ENCODE measurements at places on chromosomes 2 and 18. TPM values are rescaled to one million over a fixed set of nuclear protein-coding genes. Genes with fewer than 3 reads are reported as not detected.

DNA sequence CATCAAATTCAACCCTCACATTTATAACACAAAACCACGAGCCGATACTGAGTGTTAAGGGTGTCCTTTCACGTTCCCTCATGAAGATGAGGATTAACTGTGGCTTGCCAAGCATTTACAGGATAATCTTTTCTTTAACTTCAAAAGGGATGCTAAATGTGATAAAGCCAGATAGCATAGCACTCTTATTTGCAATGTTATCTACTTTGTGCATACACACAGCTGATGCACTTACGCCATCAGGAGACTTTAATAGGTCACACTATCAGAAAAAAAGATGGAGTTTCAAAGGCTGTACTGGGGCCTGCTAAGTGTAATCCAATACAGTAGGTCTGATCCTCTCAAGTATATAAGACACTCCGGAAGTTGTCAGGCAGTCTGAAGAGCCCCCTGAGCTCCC lies 572.7 kb downstream of the PIK3C3 start:
- no peak for DNase-seq

GRCh38 chr2:201135386-201135785 lies 19.4 kb downstream of the CFLAR start:
- DNase-seq = no peak

DNA sequence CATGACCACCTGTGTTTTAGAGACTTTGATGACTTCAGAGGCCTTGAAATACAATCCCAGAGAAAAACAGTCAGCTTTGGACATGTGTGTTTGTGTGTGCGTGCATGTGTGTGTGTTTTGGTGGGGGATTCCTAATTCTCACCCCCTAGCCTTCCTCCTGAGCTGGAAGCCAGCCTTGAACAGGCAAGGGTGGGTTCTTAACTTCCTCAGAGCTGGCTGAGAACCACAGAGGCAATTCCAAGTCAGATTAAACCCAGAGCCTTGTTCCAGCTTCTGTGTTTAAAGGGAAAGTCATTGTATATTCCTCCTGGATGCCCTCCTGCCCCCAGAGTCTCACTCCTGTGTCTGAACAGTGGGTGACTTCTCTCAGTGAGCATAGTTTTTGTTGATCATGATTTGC lies 45.2 kb upstream of the MGAT4A start:
- DNase-seq = no peak

OSBPL6 gene
- total RNA-seq = 2.1 TPM

- DNase-seq = no peak
Measured at GRCh38 chr2:101114815-101115214, 36.4 kb downstream of the TBC1D8 start.

IL1R1 gene
- total RNA-seq = 110 TPM

SERPINB3 gene
- total RNA-seq = not detected

DNA sequence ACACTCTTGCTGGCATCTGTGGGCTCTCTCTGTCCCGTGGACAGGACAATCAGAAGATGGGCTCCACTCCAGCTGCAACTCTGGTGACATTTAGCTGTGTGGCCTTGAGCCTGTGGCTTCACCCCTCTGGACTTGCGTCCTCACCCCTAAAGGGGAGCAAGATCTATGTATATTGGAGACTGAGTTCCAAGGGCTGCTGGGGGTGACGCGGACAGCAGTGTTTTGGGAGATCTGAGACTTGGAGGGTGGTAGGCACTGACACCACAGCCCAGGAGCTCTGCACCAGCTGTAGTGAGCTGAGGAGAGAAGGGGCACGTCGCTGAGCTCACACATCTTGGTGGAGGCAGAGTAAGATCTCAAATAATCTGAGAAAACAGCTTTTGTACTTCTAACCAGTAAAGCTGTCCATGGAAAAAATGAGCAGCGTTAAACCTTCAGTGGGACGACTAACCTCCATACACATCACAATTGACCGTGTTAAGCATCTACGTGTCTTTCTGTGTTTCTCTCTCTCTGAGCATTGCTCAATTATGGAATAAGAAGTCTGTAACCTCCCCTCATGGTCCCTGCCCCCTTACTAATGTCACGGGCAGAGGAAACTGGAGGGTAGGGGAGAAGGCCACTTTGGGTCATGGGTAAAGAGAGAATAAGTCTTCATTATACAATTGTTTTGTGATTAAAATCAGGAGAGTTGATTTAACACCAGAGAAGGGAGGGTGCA lies 85.8 kb downstream of the SH3RF3 start:
- DNase-seq = no peak

CLEC4F gene
- not detected for total RNA-seq

DNA sequence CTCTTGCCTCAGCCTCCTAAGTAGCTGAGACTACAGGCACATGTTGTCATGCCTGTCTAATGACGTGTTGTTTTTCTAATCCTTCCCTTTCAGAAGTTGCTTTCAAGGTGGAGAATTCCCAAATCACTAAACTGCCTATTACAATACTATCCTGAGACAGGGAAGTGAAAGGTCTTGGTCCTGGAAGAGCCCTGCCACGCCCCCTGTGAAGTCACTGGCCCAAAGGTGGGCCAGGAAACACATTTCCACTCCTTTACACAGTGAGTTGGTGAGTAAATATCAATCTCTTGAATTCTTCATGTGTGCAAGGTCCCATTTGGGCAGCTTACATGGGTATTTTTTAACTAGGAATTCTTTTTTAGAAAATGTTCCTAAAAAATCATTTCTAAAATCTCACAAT lies 150.1 kb downstream of the THADA start:
- no peak for DNase-seq

TMEM150A gene
- total RNA-seq = 11.8 TPM

TSHZ1 gene
- 4.3 TPM for total RNA-seq

DNA sequence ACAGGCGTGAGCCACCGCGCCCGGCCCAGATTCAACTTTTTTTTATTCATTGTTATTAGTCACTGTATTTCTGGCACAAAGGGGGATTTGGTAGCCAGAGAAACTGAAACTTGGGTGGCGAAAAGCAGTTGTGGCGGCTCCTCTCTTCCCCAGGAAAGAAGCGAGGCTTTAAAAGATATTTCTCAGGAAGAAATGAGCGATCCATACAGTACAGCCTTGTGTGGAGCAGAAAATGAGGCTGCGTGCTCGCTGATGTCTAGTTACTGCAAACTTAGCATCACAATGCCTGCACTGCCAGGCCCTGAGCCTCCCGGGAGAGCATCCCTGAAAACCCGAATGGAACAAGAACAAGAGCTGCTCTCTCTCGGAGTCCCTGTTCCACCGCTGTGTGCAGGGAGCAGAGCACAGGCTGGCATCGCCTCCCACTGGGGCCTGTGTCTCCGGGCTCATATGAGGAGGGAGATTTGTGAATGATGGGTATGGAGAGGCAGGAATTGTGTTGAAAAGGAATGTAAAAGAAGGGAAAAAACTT lies 234.0 kb downstream of the ZNF516 start:
- DNase-seq = no peak

DNA sequence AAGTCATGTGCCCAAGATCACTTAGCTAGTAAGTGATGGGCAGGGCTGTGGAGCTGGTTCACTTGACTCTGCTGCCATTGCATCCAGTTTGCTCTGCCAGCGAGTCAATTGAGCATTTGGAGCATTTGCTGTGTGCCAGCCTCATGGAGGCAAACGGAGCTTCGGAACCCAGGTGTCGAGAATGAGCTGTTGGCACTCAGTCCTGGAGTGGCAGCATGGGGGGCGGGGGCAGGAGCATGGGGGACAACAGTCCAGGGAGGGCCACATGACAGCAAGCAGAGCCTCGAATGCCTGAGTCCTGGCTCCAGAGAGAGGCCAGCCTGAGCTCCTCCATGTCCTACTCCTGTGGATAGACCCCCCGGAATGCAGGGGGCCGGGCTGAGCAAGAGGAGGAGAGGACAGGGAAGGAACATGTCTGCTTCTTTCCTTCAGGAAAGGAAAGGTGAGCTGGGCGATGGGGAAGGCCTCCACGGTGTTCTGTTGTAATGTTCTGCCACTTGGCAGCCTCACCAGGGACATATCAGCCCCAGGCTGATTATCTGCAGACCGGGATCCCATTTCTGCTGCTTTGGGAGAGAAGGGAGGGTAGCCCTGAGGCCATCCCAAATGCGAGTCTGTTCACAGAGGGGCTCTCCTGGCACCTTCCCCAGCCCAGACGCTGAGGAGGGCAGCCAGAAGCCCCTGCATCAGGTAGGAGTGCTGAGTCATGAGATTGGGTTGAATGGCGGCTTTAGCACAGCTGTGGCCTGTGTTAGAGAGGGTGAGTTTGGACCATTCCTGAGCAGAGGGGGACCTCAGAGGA lies 59.6 kb downstream of the HPCAL1 start:
- no peak for DNase-seq

All from fibroblast of lung (primary cell).